ENCODE measurements at places on chromosomes 4 and X. TPM values are rescaled to one million over a fixed set of nuclear protein-coding genes. Genes with fewer than 3 reads are reported as not detected.

BEX1 gene
- polyA plus RNA-seq: 48.4 TPM

FATE1 gene
- not detected for polyA plus RNA-seq

DNA sequence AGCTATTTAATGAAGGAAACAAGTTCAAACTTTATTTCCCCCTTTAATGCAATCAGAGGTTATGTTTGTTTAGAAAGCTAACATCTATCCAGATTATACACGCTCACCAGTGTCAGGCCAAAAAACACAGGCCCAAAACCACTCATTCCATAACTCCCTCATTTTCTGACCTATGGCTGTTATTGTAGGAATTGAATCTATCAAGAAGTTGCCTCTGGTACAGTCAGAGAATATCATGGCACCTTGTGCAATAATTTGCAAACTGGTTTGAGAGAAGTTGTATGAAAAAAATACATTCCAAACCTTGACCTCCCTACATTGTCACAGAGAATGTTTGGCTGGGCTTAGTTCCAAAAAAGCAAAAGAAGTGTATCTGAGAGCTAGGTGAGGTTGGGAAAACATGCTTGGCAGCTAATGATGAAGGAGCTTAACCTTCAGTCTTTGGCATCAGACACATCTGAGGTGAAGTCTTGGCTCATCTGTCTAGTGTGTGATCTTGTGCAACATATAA is 591.0 kb downstream of the ANKRD50 start:
- no peak for DNase-seq

- DNase-seq: no peak
These were observed 13.3 kb downstream of the STARD8 start for GRCh38 chrX:68660746-68661145.

GRCh38 chrX:1152090-1152489 is 60.4 kb downstream of the CRLF2 start:
- no peak for DNase-seq

DNA sequence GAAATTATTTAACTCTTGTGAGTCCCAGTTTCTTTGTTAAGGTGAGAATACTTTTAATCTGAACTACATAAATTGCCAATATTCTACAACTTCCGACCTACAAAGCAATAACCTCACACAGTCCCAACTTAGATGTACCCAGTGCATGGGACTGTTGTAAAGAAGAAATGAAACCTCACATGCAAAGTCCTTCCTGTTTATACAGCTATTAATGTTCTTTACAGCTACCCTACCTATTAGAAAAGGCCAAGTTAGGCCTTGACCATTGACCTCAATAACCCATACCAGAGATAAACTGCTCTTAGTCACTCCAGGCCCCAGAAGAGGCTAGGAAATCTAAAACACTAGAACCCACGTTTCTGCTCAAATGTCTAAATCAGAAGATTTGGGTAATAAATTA is 920.1 kb upstream of the TENM3 start:
- DNase-seq: no peak

GRCh38 chr4:24917076-24917856 is 4.4 kb upstream of the CCDC149 start:
- no peak for DNase-seq

DNA sequence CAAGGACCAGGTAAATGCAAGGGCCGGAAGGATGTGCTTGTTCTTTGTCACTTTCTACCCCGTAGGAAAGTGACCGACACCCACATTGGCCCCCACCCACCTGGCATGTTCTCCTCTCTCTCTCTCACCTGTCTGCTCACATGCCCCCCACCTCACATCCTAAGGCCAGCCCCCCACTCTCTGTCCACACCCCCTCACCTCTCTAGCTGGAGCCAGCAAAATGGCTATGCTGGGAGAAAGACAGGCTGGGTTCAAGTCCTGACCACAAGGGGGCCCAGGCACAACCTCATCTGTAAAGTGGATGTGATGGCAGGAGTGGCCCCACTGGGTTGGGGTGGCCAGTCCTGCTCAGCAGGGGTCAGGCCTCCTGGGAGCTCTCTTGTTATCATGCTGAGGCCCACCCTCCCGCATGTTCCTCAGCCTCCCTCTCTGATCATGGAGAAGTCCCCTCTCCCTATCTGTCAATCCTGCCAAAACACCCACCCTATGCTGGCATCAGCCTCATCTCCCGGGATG is 1.7 kb upstream of the PPP2R2C start:
- DNase-seq: no peak

GRCh38 chr4:185779517-185779916 is 32.5 kb downstream of the SORBS2 start:
- DNase-seq: no peak

- DNase-seq: no peak
These were observed 88.2 kb downstream of the AWAT2 start for GRCh38 chrX:69961365-69962072.

DNA sequence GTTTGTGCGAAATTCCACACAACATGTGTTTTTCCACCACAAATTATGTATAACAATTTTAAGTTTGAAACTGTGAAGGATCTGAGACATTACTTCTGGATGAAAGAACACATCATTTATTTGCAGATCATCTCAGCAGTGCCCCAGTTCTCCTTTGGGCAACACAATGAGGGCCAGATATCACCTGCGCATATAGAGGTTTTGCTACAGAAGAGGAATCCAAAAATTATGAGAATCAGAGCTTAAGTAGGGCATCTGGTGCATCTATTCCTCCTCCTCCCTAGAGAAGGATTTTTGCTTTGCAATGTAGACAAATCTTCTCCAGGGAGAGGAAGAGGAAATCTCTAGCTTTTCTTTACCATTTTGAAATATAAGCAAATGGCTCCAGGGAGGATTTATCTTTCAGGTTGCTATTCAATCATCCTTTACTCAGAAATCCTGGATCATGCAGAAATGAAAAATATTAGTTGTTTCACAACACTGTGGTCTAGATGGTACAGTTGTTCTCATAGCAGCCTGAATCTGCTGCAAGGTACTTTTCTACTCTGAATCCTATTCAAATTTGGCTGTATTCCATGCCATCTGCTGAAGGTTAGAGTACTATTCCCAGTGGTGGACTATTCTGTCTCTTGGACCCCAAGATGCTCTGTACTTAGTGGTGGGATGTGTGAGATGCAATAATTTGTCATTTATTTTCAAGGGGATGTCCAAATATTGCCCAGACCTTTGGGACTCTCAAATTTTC is 132.1 kb downstream of the SNCA start:
- no peak for DNase-seq
